AG08395 (cell line): ENCODE measurements at places on chromosomes 1 and 21.

DNA sequence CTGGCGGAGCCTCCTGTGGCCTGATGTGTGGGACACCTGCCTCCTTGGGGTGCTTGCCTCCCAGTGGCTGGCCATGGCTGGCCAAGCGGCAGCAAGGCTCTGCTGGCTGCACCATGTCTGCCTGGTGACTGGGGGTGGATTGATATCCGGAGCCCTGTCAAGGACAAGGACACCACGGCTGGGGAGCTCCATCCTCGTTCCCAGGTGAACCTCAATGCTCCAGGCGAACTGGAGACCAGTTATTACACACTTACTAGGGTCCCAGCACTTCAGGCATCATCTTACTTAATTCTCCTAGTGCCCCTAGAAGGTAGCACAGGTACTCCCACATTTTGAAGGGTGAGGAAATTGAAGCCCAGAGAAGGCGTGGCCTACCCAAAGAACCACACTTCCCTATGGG is 15.2 kb downstream of the SPATA21 start:
- no peak for DNase-seq

- no peak for DNase-seq
Observed at GRCh38 chr1:38191461-38191860, 144.9 kb upstream of the POU3F1 start.

GRCh38 chr21:42861311-42861847 is 18.0 kb downstream of the WDR4 start:
- DNase-seq: no peak

DNA sequence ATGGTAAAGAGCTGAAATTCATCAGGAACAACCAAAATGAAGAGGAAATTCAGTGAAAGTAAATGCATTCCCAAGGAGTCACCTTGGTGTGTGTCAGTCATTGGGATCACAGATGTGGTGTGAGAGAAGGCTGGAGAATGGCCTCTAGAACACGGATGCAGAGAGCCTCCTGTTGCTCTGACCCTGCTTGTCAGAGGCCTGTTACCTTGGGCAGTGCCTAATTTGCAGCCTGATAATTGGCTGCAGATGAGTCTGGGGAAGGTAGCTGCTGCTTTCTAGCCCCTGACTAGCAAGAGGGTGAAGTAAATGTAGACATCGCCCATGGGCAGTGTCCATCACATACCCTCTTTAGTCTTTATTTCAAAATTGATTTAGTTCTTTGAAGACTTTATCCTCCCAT is 3.3 kb downstream of the GCSAML start:
- DNase-seq: no peak

DNA sequence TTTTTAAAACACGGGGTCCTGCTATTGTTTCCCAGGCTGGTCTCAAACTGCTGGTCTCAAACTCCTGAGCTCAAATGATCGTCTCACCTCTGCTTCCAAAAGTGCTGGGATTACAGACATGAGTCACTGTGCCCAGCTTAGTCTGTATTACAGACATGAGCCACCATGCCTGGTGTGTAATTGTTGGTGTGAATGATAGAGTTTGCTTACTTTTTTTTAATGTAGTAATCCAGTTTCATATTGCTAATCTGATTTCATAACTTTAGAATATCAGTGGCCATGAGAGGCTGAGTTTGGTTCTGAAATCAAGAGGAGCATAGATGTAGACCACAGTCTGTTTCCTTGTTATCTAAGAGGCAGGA is 3.4 kb downstream of the EPB41 start:
- no peak for DNase-seq

GRCh38 chr1:116001739-116002487 is 25.6 kb downstream of the SLC22A15 start:
- DNase-seq: no peak

DNA sequence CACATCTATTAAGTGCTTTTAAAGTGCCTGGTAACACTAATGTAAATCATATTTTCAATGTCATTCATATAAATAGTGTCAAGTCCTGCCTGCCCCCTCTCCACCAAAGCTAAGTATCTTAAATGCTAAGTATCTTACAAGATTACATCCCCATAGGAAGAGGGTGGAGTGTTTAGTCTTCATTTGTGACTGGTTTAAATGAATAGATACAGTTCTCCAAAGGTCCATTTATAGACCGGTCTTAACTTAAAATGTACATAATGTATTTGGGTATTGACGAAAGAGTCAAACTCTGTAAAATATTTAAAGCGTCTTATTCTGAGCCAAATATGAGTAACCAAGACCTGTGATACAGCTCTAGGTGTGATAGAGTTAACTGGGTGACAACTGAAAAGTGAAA is 60.2 kb downstream of the POU2F1 start:
- no peak for DNase-seq

GRCh38 chr1:9145021-9145668 is 16.2 kb upstream of the GPR157 start:
- peak; percentile 41 for DNase-seq

DNA sequence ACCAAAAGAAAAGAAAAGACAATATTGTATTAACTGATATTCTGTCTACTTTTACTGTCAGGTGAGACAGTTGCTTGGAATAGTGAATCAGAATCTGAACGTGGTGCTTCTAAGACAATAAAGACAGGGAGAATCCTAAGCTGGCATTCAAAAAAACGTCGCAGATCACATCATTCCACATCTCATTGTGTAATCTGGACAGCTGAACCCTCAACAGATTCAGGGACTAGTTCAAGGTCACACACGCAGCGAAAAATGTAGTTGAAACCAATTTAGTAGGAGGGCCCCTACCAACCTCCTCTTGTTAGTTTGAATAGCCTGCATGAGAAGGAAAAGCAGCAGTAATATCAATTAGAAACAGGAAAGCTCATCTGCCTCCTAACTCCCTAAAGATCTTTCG is 46.4 kb upstream of the KRTAP19-8 start:
- no peak for DNase-seq
